Glomerular endothelial cell (primary cell): ENCODE measurements at places on chromosomes 6 and 20. TPM values are rescaled to one million over a fixed set of nuclear protein-coding genes. Genes with fewer than 3 reads are reported as not detected.

The SPAG4 gene
- 5.7 and 9.4 TPM in 2 replicates for total RNA-seq

The CYP39A1 gene
- total RNA-seq: 1.9 TPM in 1 of 2 replicates, not detected in the other

The RAB32 gene
- 76.8 and 148 TPM in 2 replicates for total RNA-seq

The SLC17A2 gene
- total RNA-seq: not detected in 2 replicates

The ALDH5A1 gene
- total RNA-seq: 1.3 and 1.7 TPM in 2 replicates

The MEI4 gene
- total RNA-seq: not detected in 2 replicates

The PERP gene
- 42.8 and 58.1 TPM in 2 replicates for total RNA-seq

The RAMACL gene
- total RNA-seq: 1.6 and 7.8 TPM in 2 replicates

The SDHAF4 gene
- 5.3 and 8.1 TPM in 2 replicates for total RNA-seq

The PEDS1 gene
- 80.6 and 121 TPM in 2 replicates for total RNA-seq

The HLA-DQB2 gene
- total RNA-seq: not detected in 2 replicates

The ABHD16A gene
- total RNA-seq: 35.7 and 49.2 TPM in 2 replicates

The PAK5 gene
- total RNA-seq: not detected in 2 replicates

The IL17F gene
- not detected in 2 replicates for total RNA-seq

The CLVS2 gene
- total RNA-seq: 0.06 TPM in 1 of 2 replicates, not detected in the other

The APOBEC2 gene
- total RNA-seq: not detected in 2 replicates

The GPSM3 gene
- 15.5 and 21.8 TPM in 2 replicates for total RNA-seq

The PSORS1C2 gene
- not detected in 2 replicates for total RNA-seq

The SNAI1 gene
- 6.9 and 17.2 TPM in 2 replicates for total RNA-seq

The MATN4 gene
- not detected in 2 replicates for total RNA-seq

The EDN1 gene
- total RNA-seq: 151 and 376 TPM in 2 replicates

The ACTL10 gene
- total RNA-seq: 1.4 and 4.0 TPM in 2 replicates

The FOXS1 gene
- total RNA-seq: 0.82 and 1.6 TPM in 2 replicates

The SLC17A1 gene
- total RNA-seq: not detected in 2 replicates

The JPH2 gene
- 0.58 and 1.5 TPM in 2 replicates for total RNA-seq

The PARD6B gene
- 0.12 and 1.1 TPM in 2 replicates for total RNA-seq

The KIAA1586 gene
- total RNA-seq: 7.5 and 7.8 TPM in 2 replicates

The SLC2A10 gene
- 10.8 and 20.6 TPM in 2 replicates for total RNA-seq

The VGLL2 gene
- not detected in 2 replicates for total RNA-seq
